Tibial artery (tissue), 4 donors: ENCODE measurements at places on chromosomes 6 and 20.
A peak's percentile ranks its signal among the peaks of the same experiment; 100 is the strongest.

GRCh38 chr6:130947464-130947863, 115.6 kb downstream of the EPB41L2 start:
- H3K4me1 ChIP-seq, result no peaks in the 10 kb centered on the region
- no peak overlapping the region for H3K27ac ChIP-seq
- no peaks in the 10 kb centered on the region for H3K27me3 ChIP-seq
- DNase-seq, result no peak

DNA sequence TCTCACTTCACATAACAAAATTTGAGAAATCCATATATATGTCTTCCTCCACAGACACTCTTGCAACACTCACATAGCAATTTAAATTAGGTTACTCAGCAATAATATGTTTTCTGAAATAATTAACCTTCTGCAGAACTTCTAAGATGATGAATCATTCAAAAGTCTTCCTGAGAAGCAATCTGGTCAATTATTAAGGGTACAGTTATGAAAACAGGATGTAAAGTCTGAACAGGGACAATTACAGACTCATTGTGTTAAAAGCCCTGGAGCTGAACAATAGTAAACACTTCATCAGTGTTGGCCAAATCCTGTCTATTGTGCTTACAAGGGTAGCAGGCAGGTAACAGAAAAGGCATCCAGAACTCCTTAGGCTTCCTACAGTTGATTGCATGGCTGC, 75.4 kb downstream of the FILIP1 start:
- peaks cover 42% of the 10 kb centered on the region for H3K4me1 ChIP-seq
- no peaks in the 10 kb centered on the region for H3K36me3 ChIP-seq
- peak overlapping the region; percentile 65 for H3K27ac ChIP-seq
- no peak for DNase-seq
- H3K4me3 ChIP-seq, result no peak overlapping the region
- no peaks in the 10 kb centered on the region for H3K27me3 ChIP-seq

- no peak overlapping the region for H3K4me3 ChIP-seq
- DNase-seq, result no peak
- H3K27ac ChIP-seq, result no peak overlapping the region
- peaks cover 5% of the 10 kb centered on the region for H3K4me1 ChIP-seq
- H3K36me3 ChIP-seq, result no peaks in the 10 kb centered on the region
These were observed 92.7 kb downstream of the DACT2 start for GRCh38 chr6:168226902-168227318.

DNA sequence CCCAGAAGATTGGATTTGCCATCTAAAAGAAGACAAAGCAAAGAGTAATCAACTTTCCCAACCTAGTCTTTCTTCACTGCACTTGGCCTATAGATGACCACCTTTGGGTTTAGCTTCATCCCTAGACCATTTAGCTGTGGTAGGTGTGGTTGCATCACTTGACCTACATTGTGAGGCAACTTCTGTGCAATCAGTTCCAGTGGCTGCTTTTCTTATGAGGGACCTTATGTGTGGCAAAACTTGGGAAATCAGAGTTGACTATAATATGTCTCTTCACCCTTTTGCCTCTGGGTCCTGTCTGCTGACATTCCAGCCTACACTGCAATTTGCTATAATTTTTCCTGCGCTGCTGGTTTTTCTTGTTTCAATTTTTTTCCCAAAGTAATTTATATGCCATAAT, 55.2 kb downstream of the PRDM13 start:
- no peak overlapping the region for H3K27ac ChIP-seq
- no peaks in the 10 kb centered on the region for H3K4me1 ChIP-seq
- H3K4me3 ChIP-seq, result no peak overlapping the region
- no peak for DNase-seq
- H3K27me3 ChIP-seq, result no peaks in the 10 kb centered on the region
- H3K36me3 ChIP-seq, result no peaks in the 10 kb centered on the region

DNA sequence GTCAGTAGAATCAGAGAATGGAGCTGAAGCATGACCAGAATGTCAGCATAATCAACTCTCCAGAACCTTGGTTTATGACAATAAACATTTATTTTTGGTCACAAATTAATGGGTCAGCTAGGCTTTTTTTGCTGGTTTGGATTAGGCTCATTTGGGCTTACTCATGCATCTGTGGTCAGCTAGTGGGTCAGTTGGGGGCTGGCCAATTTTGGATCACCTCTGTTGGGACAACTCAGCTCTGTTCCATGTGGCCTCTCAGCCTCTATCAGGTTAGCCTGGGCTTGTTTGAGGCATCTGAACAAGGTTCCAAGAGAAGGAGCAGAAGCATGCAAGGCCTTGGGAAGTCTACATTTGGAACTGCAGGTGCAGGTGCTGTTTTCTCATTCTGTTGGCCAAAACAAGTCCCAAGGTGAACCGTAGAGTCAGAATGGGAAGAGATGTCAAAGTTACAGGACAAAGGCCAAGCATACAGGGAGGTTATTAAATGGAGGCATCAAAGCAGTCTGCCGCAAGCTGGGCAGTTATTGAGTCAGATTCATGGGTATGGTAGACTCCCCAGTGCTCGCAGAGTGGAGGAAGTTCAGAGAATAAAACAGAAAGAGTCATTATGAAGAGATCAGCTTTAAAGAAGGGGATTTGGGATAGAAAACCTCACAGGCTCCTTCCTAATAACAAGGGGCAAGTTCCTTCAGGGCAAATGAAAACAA, 173.0 kb downstream of the PLCB4 start:
- no peaks in the 10 kb centered on the region for H3K36me3 ChIP-seq
- H3K27me3 ChIP-seq, result no peaks in the 10 kb centered on the region
- H3K4me1 ChIP-seq, result no peaks in the 10 kb centered on the region
- DNase-seq, result no peak
- H3K4me3 ChIP-seq, result no peak overlapping the region

DNA sequence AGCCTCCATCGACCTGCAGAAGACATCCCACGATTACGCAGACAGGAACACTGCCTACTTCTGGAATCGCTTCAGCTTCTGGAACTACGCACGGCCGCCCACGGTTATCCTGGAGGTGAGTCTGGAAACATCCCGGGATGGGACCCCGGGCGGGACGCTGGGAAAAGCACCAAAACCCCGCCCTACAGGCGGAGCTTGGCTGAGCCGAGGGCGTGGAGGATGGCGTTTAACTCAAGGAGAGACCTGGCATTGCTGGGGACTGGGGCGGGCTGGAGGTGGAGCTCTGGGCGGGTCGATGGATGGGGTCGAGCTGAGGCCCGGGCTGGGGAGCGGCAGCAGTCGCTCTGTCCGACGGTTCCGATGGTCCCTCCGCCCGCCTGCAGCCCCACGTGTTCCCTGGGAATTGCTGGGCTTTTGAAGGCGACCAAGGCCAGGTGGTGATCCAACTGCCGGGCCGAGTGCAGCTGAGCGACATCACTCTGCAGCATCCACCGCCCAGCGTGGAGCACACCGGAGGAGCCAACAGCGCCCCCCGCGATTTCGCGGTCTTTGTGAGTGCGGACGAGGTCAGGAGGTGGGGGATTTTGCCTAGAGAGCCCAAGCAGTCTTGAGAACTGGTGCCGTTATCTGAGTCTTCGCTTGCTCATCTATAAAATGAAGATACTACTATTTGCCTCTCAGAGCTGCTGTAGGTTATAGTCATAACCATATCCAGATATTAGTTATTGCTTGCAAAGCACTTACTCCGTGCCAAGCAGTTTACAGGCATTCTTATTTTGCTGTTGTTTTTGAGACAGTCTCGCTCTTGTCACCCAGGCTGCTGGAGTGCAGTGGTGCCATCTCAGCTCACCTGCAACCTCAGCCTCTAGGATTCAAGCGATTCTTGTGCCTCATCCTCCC, 3.8 kb downstream of the SPAG4 start:
- no peaks in the 10 kb centered on the region for H3K27me3 ChIP-seq
- peak overlapping the region; percentile 46 for H3K27ac ChIP-seq
- DNase-seq, result peak; percentile 86
- no peaks in the 10 kb centered on the region for H3K4me1 ChIP-seq
- H3K4me3 ChIP-seq, result peak overlapping the region; percentile 70
- peaks cover 18% of the 10 kb centered on the region for H3K36me3 ChIP-seq

DNA sequence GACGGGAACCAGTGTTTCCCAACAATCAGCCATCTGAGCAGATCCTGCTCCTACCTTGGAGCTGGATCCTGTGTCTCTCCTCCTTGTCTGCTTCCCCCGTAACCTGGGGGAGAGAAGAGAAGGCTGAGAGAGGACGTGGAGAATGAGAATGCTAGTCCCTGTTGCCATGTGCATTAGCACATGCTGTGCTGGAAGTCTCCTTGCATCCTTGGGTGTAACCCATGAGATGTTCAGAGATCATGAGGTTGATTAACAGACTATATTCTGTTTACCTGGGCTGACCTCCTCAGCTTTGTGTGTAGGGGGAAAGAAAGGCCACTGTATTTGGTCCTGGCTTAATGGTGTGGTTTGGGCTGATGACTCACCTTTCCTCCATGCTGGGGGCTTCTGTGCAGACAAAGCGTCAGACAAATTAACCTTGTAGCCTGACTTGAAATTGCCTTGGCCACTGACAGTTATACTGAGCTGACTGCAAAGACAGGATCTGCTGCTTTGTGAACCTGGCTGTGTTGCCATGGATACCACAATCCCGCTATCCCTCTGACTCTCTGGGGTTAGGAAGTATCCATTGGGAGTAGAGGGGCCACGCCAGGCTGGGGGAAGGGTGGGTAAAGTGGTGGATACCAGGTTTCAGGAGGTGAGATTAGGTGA, 243.7 kb upstream of the CHD6 start:
- H3K4me1 ChIP-seq, result no peaks in the 10 kb centered on the region
- H3K27ac ChIP-seq, result no peak overlapping the region
- no peak overlapping the region for H3K4me3 ChIP-seq

DNA sequence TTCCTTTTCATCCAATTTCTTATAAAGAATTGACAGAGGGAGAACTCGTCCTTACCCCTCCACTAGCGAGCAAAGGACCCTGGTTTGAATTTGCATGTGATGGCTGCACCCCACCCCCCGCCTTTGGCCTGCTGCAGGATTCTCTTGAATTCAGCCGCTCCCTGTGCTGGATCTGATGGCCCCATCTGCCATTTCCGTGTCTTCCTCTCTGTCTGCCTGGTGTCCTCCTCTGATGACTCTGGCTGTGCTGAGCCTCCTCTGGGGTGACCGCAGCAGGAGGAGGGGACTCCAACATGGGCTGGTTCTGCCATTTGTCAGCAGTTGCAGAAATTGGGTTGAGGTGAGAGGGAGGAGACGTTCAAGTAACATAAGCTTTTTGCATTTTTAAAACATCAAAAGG, 188.8 kb downstream of the DLL1 start:
- H3K27ac ChIP-seq, result no peak overlapping the region
- no peak for DNase-seq
- H3K4me3 ChIP-seq, result no peak overlapping the region
- no peaks in the 10 kb centered on the region for H3K4me1 ChIP-seq
- H3K27me3 ChIP-seq, result no peaks in the 10 kb centered on the region

DNA sequence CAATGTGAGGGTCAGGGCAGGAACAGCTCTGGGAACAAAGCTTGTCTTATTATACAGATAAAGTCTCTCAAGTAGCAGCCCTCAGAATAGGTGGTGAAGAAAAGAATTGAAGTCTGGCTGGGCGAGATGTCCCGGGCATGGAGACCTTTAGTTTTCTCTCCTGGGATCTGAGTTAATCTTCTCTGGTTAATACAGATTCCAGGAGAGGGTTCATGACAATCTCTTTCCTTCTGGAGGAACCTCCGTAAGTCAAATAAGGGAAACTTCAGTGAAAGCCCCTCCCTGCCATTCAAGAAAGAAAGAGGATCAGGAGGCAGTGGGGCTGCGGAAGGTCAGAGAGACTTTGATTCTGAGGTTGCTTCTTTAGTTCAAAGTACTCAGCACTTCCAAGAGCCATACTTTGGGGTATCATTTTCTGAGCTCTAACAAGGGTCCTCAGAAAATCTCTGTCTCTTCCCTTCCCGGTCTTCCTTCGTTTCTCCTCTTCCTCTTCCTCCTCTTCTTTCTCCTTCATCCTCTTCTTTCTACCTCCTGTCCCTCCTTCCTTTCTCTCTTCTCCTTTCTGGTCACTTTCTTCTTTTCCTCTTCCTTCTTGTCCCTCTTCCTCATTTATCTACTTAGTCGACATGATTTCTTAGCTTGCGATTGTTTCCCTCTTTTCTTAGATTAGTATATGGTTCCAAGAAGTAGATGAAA, 4.6 kb upstream of the ZNF184 start:
- DNase-seq, result no peak
- H3K4me1 ChIP-seq, result peaks cover 9% of the 10 kb centered on the region
- peak overlapping the region; percentile 76 for H3K4me3 ChIP-seq
- H3K27me3 ChIP-seq, result no peaks in the 10 kb centered on the region
- peak overlapping the region; percentile 97 for H3K27ac ChIP-seq

GRCh38 chr20:49275636-49276035, 2.2 kb downstream of the ZNFX1 start:
- H3K27me3 ChIP-seq, result no peaks in the 10 kb centered on the region
- no peak overlapping the region for H3K4me3 ChIP-seq
- H3K36me3 ChIP-seq, result peaks cover 63% of the 10 kb centered on the region
- peaks cover 48% of the 10 kb centered on the region for H3K4me1 ChIP-seq
- no peak for DNase-seq

GRCh38 chr6:131867744-131868143, 59.9 kb downstream of the ENPP1 start:
- H3K4me1 ChIP-seq, result no peaks in the 10 kb centered on the region
- H3K27me3 ChIP-seq, result no peaks in the 10 kb centered on the region
- no peaks in the 10 kb centered on the region for H3K36me3 ChIP-seq
- DNase-seq, result no peak
- no peak overlapping the region for H3K27ac ChIP-seq

- H3K4me3 ChIP-seq, result no peak overlapping the region
- H3K36me3 ChIP-seq, result no peaks in the 10 kb centered on the region
- H3K27ac ChIP-seq, result no peak overlapping the region
- no peak for DNase-seq
- H3K27me3 ChIP-seq, result no peaks in the 10 kb centered on the region
- no peaks in the 10 kb centered on the region for H3K4me1 ChIP-seq
These were observed 212.3 kb upstream of the LAMP5 start for GRCh38 chr20:9302091-9302462.

DNA sequence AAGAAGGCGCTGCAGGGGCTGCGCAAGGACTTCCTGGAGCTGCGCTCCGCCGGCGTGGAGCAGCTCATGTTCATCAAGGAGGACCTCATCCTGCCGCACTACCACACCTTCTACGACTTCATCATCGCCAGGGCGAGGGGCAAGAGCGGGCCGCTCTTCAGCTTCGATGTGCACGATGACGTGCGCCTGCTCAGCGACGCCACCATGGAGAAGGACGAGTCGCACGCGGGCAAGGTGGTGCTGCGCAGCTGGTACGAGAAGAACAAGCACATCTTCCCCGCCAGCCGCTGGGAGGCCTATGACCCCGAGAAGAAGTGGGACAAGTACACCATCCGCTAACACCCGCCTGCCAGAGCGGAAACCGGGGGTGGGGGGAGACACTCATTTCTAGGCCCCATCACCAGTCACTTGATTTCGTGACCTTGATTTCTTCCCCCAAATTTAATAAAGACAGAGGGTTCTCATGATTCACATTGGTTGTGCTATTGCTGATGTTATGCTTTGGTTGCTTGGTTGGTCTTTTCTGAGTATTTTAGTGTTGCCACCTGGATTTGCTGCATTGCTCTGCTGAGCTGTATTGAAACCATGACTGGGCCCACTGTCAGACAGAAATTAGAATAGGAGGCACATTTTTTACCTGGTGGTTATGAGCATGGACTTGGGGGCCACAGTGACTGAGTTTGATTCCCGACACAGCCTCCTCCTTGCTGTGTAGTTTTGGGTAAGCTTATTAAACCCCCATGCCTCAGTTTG, 1.5 kb downstream of the FAM50B start:
- H3K4me1 ChIP-seq, result peaks cover 36% of the 10 kb centered on the region
- H3K36me3 ChIP-seq, result no peaks in the 10 kb centered on the region
- no peak for DNase-seq
- peak overlapping the region; percentile 75 for H3K27ac ChIP-seq
- H3K27me3 ChIP-seq, result no peaks in the 10 kb centered on the region

- no peak overlapping the region for H3K4me3 ChIP-seq
- H3K4me1 ChIP-seq, result peaks cover 44% of the 10 kb centered on the region
- no peaks in the 10 kb centered on the region for H3K36me3 ChIP-seq
- H3K27ac ChIP-seq, result peak overlapping the region; percentile 67
These were observed 76.1 kb downstream of the TBX18 start for GRCh38 chr6:84688141-84688873.
